IPS DF 6.9 (cell line): ENCODE measurements at places on chromosomes 16 and 17.

DNA sequence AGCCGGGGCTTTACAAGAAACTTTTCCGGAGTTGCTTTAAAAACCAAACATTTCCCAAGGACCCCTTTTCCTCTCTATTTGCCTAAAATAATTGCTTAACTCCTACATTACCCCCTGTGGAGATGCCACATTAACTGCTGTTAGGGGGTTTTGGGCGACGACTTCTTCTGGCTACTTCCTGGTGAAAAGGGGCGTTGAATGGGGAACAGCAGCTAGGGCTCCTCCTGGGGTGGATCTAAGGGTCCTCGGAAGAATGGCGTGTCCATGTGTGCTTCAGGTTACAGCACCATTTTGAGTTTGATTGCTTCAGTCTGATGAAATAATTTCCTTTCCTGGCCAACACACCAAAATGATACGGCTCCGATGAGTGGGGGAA is 22.0 kb downstream of the ABCC1 start:
- no peaks in the 10 kb centered on the region for H3K36me3 ChIP-seq
- no peak overlapping the region for H3K27ac ChIP-seq
- H3K27me3 ChIP-seq = no peaks in the 10 kb centered on the region

- no peak overlapping the region for H3K4me3 ChIP-seq
- no peak overlapping the region for H3K27ac ChIP-seq
- H3K27me3 ChIP-seq = no peaks in the 10 kb centered on the region
- DNase-seq = no peak
- H3K4me1 ChIP-seq = peaks cover 4% of the 10 kb centered on the region
Measured at GRCh38 chr16:89116341-89117226, 22.9 kb downstream of the ACSF3 start.

DNA sequence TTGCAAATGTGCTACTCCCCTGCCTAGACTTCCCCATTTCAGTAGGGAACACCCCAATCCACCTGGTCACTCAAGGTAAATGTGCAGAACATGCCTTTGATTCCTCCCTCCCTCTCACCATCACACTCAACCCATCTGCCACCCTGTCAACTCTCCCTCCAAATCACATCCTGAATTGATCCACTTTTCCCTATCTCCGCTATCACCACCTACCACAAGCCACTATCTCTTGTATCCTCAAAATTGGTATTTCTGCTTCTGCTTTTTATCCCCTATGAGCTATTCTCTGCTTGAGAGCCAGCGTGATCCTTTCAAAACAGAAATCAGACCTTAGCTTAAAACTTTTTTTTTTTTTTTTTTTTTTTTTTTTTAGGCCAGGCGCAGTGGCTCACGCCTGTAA is 5.4 kb upstream of the NOL11 start:
- no peaks in the 10 kb centered on the region for H3K4me1 ChIP-seq
- H3K36me3 ChIP-seq = no peaks in the 10 kb centered on the region
- no peak for DNase-seq
- H3K27me3 ChIP-seq = no peaks in the 10 kb centered on the region

DNA sequence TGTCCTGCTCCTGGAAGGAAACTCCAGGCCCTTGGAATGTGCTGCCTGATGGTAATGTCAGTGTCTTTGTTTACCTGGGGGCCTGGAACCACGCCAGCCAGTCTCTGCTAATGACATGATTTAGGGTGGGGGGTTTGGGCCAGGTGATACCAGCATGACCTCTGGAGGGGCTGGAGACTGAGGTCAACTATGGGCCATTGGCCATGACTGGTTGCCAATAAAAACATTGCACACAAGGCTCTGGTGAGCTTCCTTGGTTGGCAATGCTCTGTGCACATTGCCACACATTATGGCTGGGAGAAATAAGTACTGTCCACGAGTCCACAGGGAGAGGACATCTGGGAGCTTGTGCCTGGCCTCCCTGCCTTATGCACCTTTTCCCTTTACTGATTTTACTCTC is 52.5 kb downstream of the LITAF start:
- H3K27ac ChIP-seq = no peak overlapping the region
- H3K36me3 ChIP-seq = no peaks in the 10 kb centered on the region
- no peak overlapping the region for H3K4me3 ChIP-seq
- H3K4me1 ChIP-seq = no peaks in the 10 kb centered on the region

- no peak for DNase-seq
- H3K27ac ChIP-seq = no peak overlapping the region
- no peaks in the 10 kb centered on the region for H3K36me3 ChIP-seq
- no peaks in the 10 kb centered on the region for H3K4me1 ChIP-seq
Measured at GRCh38 chr17:56244268-56244890, 91.1 kb downstream of the ANKFN1 start.

DNA sequence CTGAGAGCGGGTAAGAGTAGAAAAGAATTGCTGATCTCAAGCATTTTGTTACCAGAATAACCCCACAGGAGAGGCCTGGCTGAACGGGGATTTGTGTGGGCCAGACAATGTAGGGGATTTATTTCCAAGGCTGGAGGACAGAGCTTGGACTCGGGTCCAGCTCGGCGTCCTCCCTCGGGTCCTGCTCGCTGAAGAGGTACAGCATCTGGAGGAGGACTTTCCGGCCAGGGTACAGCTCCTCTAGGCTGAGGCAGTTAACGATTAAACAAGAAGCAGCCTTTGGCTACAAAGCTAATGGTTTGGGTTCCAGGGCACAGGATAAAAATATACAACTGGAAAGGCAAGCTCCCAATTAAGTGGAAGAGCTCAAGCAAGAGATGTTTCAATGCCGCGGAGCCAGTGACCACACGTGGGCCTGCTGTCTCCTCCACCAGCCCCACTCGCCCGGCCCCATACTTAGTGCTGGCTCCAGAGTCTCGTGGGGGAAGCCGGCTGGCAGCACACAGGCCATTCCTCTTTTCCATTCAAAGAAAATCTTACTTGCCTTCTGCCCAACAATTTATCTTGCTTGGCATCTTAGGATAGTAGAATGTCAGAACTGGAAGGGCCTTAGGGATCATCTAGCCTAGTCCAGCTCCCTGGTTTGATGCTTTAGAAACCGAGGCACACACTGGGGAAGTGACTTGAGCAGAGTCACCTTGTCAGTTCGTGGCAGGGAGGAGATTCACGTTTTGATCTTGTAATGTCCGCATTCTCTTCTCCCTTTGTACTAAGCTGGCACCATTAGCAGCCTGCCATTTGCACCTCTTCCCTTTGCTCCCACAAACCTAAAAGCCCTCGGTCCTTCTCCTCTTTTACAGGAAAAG is 85.9 kb upstream of the TBX2 start:
- no peaks in the 10 kb centered on the region for H3K27me3 ChIP-seq
- H3K36me3 ChIP-seq = no peaks in the 10 kb centered on the region
- H3K27ac ChIP-seq = no peak overlapping the region

DNA sequence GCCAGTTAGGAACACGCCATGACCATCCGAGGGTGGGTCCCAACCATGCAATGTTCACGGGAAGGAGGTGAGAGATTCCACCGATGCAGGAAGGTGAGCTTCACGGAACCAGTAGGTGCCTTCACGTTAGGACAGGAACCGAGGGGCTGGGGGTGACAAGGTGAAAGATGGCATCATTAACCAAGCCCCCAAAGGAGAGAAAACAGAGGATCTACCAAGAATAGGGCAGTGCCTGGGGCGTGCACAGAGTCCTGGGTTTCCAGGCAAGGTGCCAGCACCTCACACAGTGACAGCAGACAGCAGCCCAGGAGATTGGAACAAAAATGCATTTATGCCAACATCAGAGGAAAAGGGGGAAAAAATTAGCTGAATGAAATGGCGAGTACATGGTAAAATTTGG is 137.9 kb downstream of the GSG1L start:
- H3K27me3 ChIP-seq = no peaks in the 10 kb centered on the region
- H3K27ac ChIP-seq = no peak overlapping the region
- no peaks in the 10 kb centered on the region for H3K36me3 ChIP-seq
- H3K4me1 ChIP-seq = no peaks in the 10 kb centered on the region

- H3K27me3 ChIP-seq = no peaks in the 10 kb centered on the region
- H3K4me3 ChIP-seq = no peak overlapping the region
- no peak for DNase-seq
- H3K36me3 ChIP-seq = no peaks in the 10 kb centered on the region
- no peak overlapping the region for H3K27ac ChIP-seq
Measured at GRCh38 chr17:3039736-3040135, 23.7 kb downstream of the OR1D5 start.

- H3K4me1 ChIP-seq = 0 out of 2 replicates have a peak, but pooled peaks cover 1% of the 10 kb centered on the region
- no peak for DNase-seq
- H3K27ac ChIP-seq = no peak overlapping the region
- no peak overlapping the region for H3K4me3 ChIP-seq
- no peaks in the 10 kb centered on the region for H3K36me3 ChIP-seq
Measured at GRCh38 chr17:75539967-75540729, 14.7 kb downstream of the LLGL2 start.

GRCh38 chr16:19490619-19491018 is 31.3 kb downstream of the GDE1 start:
- H3K4me3 ChIP-seq = no peak overlapping the region
- H3K36me3 ChIP-seq = no peaks in the 10 kb centered on the region
- H3K27me3 ChIP-seq = no peaks in the 10 kb centered on the region
- H3K4me1 ChIP-seq = peaks cover 3% of the 10 kb centered on the region; the same call in 1 of the 2 replicates
- DNase-seq = no peak

DNA sequence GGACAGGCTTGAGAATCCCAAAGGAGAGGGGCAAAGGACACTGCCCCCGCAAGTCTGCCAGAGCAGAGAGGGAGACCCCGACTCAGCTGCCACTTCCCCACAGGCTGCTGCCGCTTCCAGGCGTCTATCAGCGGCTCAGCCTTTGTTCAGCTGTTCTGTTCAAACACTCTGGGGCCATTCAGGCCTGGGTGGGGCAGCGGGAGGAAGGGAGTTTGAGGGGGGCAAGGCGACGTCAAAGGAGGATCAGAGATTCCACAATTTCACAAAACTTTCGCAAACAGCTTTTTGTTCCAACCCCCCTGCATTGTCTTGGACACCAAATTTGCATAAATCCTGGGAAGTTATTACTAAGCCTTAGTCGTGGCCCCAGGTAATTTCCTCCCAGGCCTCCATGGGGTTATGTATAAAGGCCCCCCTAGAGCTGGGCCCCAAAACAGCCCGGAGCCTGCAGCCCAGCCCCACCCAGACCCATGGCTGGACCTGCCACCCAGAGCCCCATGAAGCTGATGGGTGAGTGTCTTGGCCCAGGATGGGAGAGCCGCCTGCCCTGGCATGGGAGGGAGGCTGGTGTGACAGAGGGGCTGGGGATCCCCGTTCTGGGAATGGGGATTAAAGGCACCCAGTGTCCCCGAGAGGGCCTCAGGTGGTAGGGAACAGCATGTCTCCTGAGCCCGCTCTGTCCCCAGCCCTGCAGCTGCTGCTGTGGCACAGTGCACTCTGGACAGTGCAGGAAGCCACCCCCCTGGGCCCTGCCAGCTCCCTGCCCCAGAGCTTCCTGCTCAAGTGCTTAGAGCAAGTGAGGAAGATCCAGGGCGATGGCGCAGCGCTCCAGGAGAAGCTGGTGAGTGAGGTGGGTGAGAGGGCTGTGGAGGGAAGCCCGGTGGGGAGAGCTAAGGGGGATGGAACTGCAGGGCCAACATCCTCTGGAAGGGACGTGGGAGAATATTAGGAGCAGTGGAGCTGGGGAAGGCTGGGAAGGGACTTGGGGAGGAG is at the start of gene CSF3:
TSS of gene CSF3 (plus strand) at position 436 of the 993 bp plus-strand sequence. CDS start at position 471, 35 bp downstream.
- DNase-seq = no peak
- H3K27me3 ChIP-seq = no peaks in the 10 kb centered on the region
- peaks cover 12% of the 10 kb centered on the region for H3K4me1 ChIP-seq
- no peak within 1 kb of the TSS for H3K4me3 ChIP-seq

DNA sequence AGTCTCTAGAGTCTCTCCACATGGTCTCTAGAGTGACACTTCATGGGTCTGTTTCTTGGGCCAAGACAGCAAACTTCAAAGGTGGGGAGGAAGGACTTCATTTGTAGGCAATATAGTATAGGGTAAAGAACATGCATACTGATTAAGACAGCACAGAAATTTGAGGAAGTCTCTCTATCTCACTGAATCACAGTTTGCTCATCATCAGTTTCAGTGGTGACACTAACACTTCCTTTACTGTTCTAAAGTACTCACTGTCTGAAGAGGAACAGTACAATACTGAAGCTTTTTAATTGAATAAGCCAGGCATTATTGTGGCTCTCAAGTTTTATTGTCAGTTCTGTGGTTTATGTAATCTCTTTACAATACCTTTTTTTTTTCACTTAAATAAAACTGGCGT is 656.4 kb upstream of the CDH8 start:
- H3K27me3 ChIP-seq = no peaks in the 10 kb centered on the region
- no peak for DNase-seq
- no peak overlapping the region for H3K27ac ChIP-seq
- no peak overlapping the region for H3K4me3 ChIP-seq
- H3K36me3 ChIP-seq = no peaks in the 10 kb centered on the region
- H3K4me1 ChIP-seq = no peaks in the 10 kb centered on the region

DNA sequence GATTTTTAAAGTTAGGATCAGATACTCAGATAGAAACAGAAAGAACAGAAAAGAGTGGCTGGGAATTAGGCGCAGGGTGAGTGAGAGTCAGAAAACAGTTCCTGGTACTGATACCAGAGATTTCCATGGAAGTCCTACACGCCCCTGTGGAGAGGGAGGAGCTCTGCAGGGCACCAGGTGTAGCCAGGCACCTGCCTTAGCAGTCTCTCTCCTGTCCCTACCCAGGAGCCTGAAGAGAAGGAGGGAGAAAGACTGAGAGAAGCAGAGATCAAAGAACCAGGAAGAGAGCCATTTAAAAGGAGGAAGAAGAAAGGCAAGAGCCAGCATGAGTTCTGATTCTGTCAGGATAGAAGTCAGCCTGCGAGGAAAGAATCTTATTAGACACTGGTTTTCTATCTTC is 65.0 kb downstream of the CBLN1 start:
- no peak overlapping the region for H3K27ac ChIP-seq
- no peaks in the 10 kb centered on the region for H3K36me3 ChIP-seq
